Neuronal stem cell (in vitro differentiated cells): ENCODE measurements at places on chromosomes 1 and 21.

GRCh38 chr21:34072145-34073031 is 990 bp upstream of the MRPS6 start:
- no peak for DNase-seq

DNA sequence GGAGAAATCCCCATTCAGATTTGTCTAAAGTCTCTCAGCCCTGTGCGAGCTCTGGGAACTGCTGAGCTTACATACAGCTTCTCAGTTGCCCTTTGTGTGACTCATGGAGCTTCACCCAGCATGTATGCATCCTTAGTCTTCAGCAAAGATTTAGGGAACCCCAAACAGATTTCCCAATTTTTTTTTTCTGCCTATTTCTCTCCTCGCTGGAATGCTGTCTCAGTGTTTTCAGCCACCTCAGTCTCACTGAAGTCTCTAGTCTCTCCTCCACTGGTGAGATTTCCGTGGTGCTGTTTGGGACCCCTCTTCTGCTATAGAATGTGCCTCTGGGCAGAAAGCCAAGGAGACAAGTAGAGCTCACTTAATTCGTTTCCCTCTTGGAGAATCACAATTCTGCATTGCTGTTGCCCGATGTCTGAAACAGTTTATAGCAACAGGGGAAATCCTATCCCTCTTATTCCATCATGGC is 28.1 kb upstream of the TXLNA start:
- no peak for DNase-seq

GRCh38 chr1:3463891-3464648 is 9.6 kb downstream of the ARHGEF16 start:
- no peak for DNase-seq

DNA sequence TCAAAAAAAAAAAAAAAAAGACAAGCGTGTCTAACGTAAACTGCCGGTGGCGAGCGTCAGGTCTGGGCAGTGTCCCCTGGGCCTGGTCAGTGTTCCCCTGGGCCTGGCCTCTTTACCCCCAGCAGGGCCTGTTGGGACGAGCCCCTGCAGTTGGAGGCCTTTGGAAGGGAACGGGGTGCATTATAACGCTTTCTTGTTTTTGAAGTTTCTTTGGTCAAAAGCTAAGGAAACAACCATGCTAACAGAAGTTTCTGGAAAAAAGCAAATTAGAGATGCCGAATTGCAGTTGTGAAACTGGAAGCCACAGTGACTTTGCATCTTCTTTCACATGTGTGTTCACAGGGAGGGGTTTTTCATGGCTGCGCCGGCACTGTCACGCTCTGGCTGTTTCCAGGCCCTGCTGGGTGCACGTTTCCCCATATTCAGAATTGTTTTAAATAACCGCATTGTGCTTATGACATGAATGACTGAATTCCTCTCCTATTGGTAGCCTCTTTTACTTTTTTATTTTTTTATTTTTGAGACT is 16.0 kb downstream of the RRP1 start:
- no peak for DNase-seq

GRCh38 chr1:55190109-55190508 is 25.1 kb downstream of the USP24 start:
- no peak for DNase-seq

DNA sequence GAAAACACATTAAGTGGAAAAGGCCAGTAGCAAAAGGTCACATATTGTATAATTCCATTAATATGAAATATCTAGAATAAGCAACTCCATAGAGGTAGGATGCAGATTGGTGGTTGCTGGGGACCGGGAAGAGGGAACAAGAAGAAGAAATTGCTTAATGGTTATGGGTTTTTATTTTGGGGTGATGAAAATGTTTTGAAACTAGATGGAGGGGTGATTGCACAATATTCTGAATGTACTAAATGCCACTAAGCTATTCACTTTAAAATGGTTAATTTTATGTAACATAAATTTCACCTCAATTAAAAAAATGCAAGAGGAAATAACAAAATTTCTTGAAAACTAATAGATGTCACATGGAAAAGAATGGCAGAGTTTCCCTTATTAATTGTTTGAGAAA is 6.7 kb downstream of the KIAA0040 start:
- DNase-seq, result no peak

DNA sequence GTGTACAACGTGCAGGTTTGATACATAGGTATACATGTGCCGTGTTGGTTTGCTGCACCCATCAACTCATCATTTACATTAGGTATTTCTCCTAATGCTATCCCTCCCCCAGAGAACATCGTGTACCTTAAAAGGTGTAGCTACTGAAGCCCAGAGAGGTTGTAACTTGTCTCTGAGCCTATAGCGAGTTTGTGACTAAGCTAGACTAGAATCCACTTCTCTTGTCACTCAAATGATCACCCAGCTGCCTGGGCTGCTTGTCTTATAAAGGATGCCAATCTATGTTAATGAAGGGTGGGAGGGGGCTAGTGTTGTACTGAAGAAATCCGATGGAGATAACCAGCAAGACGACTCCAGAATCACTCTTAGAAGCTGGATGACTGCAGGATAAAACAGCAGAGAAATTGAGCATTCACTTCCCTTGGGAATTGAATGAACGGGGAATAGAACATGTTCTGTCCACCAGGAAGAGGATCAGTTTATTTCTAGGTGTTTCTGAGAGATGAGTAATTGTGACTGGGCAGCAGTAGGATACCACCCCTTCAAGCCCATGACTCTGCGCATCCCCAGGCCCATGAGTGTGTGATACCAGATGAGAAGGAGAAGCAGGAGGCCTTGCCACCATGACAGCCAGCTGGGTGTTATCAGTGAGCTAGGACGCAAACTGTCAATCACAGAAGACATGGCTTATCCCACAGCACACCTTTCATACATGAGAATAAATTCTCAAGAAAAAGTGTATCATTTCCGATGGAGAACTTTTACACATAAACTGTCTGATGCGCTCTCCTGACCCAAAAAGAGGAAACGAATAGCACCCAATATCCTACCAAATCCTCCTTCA is 390.4 kb downstream of the NTNG1 start:
- no peak for DNase-seq

GRCh38 chr1:61329556-61329955 is 247.2 kb downstream of the NFIA start:
- DNase-seq, result no peak

DNA sequence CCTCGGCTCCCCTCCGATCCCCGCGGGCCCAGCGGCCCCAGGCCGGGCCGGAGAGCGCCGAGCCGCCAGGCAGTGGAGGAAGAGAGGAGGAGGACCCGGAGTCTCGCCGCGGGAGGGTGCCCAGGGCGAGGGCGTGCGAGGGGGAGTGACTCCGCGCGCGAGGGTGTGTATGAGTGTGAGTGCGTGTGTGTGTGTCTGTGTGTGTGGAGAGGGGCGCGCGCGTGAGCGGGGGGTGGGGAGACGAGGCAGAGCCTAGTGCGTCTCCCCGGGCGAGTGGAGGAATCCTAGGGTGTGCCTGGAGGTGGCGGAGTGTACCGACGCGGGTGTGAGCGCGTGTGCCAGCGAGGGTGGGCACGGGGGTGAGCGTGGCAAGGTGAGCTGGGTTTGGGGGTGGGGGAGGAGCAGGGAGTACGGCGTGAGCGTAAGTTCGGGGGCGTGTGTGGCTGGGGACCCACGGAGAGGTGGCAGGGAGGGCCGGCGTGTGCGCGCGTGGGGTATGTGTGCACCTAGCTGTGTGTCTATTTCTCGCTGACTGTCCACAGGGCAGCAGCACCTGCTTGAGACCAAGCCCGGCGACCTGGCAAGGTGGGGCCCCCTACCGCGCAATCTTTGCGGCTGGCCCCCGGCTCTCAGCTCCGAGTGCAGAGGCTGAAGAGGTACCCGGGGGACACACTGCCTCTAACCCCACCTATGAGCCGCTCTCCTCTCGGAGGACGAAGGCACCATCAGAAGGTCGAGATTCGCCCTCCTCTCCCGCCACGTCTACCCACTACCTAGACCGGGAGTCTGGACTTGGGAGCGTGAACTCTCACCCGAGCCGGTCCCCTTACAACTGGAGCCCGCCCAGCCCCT is 784 bp upstream of the KCND3 start:
- peak; percentile 15 for DNase-seq

- DNase-seq, result no peak
These were observed 42.9 kb upstream of the PRKACB start for GRCh38 chr1:84101204-84101603.

DNA sequence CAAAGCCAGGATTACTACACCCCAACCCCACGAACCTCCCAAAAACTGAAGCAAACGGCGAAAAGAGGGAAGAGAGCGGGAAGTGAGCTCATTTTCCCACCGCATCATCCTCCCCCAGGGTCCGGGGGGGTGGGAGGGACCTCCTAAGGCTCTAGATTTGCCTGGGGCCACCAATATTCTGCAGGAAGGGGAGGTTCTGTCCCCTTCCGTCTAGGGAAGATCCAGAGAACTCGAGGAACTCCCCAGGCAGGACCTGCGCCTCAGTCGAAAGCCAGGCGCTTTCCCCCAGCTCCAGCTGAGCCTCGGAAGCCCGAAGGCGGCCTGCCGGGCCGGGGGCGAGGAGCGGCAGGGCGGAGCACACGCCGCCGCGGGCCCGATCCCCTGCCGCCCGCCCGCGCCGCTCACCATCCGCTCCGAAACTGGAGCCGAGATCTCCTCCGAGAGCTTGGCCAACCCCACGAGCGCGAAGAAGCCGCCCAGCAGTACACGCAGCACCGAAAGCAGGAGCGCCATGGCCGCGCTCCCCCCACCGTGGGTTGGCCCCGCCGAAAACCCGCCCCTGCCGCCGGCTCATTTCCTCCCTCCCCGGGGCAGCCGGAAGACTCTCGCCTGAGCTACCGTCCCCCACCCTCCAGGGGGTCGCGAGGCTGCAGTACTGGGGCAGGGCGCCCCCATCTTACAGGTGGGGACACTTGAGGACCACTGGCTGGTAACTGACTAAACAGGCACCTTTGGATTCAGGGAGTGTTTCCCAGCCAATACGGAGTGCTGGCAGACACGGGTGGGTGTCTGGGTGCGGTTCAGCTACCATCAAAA is at the start of gene TMEM35B:
Gene TMEM35B, minus strand, starts transcription at position 555 of the 816 bp plus-strand sequence. Its CDS starts 42 bp downstream, at position 513.
- DNase-seq, result peak; percentile 27

GRCh38 chr1:103911450-103911849 is 161.8 kb downstream of the AMY1C start:
- no peak for DNase-seq

DNA sequence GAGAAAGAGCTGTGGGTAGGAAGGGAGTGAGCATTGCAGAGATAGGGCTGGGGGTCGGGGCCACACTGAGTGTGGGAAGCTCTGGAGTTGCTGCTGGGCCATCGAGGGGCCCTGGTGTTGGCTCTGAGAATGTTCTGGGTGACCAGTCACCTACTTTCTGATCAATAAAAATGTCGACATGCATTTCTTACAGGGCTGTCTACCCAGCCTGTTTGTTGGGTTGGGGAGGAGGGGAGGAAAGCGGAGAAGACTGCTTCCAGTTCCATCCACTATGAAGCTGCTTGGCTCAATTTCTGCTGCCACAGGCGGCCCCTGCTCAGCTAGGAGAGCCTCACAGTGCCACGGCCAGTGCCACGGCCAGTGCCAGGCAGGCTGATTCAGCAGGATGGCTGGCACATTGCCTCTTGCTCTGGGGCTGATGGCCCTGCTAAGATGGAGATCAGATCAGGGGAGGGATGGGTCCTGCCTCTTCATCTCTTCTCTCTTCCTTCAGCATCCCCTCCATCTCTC is 3.0 kb upstream of the PADI3 start:
- no peak for DNase-seq

DNA sequence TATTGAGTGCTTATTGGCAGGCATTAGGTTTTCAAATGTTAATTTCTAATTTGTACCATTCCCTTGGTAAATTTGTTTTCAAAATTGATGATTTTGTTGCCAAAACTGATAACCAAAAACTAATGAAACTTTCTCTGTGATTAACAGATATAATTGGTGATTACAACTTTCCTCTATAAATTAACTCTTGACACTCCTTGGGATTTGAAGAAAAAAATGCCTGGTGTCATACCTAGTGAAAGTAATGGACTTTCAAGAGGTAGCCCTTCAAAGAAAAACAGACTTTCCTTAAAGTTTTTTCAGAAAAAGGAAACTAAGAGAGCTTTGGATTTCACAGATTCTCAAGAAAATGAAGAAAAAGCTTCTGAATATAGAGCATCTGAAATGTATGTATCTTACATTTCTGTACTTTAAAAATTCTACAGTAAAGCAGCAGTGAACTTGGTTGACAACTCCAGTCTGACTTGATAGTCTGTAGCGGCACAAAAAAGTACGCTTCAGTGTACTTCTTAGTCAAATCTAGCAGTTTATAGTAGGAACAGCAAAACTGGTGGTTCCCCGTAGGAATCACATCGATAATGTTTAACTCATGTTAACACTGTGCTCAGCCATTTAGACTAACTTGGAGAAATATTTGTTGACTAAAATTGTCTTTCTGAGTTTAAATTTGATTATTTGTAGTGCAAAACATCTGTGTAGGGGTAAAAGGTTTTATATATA is 3.0 kb downstream of the USP1 start:
- DNase-seq, result no peak

DNA sequence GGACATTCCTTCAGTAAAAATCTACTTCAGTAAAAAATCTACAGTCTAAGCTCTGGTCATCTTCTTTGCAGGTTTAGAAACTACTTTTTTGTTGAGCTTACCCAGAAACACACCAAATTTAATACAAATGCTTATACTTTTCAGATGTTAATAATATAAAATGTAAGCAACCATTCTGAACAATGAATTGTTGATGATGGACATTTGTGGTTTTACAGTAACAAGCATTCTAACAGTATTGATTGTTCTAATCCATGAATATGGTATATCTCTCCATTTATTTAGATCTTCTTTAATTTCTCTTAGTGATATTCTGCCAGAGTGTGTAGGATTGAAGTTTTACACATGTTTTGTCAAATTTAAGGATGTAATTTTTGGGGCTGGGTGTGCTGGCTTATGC is 27.0 kb upstream of the SRSF10 start:
- DNase-seq, result no peak

DNA sequence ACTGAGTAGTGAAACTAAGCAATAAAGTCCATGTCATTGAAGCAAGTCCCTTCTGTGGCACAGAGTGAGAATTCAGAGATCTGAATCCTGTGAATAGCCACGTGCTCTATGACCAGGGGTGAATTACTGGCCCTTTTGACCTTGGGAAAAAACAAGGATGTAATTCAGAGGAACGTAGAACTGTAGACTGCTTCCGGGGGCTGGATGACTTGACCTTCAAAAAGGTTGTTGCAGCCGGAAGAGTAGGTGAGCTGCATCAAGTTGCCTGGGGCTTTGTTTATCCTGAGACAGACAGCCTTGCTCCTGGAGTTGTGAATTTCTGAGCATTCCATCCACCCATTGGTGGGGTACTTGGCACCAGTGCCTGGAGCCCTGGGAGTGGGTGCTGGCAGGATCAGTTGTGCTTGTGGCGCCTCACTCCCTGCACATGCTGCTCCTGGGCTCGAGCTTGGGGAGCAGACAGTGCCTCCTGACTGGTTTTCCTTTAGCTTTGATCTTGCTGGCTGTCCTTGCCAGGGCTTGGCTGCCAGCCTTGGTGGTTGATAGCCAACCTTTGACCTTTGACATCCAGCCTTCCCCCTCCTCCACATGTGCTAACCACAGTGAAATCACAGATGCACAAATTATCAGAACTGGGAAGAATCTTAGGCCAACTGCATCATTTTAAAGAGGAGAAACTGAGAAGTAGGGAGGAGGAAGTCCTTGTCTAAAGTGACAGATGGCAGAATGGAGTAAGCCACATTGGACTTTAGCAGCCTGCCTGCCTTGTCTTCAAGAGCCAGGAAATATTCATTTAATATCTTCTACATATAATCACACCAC is 16.2 kb upstream of the MYOG start:
- DNase-seq, result no peak

- DNase-seq, result no peak
These were observed 118.4 kb upstream of the KRTAP19-8 start for GRCh38 chr21:31156662-31157061.
